ENCODE measurements at places on chromosomes 11 and 22. TPM values are rescaled to one million over a fixed set of nuclear protein-coding genes. Genes with fewer than 3 reads are reported as not detected.

Gene FBLN1
- total RNA-seq = 0.14 TPM

Gene FAM181B
- under 0.01 TPM for total RNA-seq

Gene INPP5J
- 0.29 TPM for total RNA-seq

Gene TSGA10IP
- total RNA-seq = not detected

Gene LARGE1
- 8.9 TPM for total RNA-seq

Gene ART5
- total RNA-seq = 0.07 TPM

Gene FAM180B
- total RNA-seq = not detected

Gene OR8G1
- not detected for total RNA-seq

Gene CHADL
- total RNA-seq = 0.43 TPM

Measured in thoracic aorta endothelial cell (primary cell).